ENCODE measurements at places on chromosomes 3 and 15. TPM values are rescaled to one million over a fixed set of nuclear protein-coding genes. Genes with fewer than 3 reads are reported as not detected.

DNA sequence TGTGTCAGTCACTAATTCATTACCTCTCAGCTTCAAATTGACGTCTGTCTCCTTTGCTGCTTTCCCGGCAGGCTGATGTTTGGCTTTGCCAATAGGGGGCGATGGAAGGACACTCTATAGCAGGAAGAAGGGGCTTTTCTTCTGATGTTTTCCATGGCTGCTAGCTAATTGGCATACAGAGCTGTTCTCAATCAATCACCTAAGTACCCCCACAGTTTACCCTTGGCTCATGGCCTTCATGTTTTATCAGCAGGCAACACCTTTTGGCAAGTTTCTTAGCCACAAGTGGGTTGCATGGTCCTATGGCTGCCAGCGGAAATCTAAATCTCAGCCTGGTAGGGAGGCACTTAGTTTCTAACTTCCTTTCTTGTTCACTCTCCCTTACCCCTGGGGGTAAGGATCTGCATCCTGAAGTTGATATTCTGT, 45.0 kb downstream of the ESYT3 start:
- no peak for DNase-seq

GRCh38 chr3:181403876-181404660, 307.7 kb upstream of the SOX2 start:
- no peak for DNase-seq

DNA sequence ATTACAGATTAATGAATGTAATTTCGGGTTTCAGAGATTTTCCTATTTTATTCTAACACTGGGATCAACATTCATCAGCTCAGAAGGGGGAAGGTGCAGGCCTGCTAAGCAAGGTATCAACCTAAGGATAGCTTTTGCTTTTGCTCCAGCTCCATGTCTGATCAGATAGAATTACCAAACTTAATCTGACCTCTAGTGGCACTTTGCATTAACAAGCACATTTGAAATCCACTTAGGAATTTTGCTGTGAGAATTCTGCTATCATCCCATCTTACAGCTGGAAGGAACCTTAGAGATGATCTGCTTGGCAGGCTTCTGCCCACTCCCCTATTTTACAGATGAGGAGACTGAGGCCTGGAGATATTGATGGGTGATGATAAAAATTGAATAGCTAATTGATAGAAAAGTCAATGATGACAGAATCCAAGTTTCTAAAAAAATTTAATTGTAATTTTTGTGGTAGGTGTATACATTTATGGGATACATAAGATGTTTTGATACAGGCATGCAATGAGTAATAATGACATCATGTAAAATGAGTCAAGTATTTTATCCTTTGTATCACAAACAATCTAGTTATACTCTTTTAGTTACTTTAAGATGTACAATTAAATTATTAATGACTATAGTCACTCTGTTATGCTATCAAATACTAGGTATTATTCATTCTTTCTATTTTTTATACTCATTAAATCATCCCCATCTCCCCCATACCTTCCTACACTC, 209.2 kb upstream of the ZPLD1 start:
- DNase-seq, result no peak

- no peak for DNase-seq
Measured at GRCh38 chr3:47836986-47837385, 34.0 kb downstream of the DHX30 start.

DNA sequence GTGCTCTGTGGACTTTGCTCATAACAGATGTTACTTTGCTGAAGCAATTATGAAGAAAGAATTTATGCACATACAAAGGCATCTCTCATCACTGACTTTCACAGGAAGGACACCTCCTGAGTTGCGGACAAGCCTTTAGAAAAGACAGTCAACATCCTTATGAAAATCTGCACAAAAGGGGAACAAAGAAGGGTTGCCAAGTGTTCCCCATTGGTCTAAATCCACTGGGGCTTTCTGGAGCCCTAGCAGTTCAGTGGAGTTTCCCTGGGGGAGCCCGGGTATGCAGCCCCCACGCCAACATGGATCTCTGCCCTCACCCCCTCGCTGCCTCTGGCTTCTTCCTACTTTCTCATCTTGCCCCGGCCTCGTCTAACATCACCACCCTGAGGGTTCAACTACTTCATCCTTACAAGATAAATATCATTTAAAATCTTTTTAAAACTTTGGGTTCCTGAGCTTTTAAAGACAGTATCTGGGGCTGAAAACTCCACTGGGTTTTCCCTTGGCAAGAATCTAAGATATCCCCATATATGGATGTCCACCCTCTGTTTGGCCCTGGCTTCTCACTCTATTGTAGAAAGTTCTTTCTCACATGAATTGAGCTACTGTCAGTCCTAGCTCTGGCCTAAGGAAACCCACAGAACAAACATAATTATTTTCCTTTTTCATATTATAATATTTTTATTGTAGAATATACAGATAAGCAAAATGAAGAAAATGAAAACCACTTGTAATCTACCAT, 207.9 kb upstream of the RGMA start:
- DNase-seq, result no peak

TCTA gene
- total RNA-seq, result 16.7 TPM

MNS1 gene
- total RNA-seq, result 2.9 TPM

SAMMSON gene
- total RNA-seq, result not detected

Data from vagina (tissue), 2 donors.